ENCODE measurements at places on chromosomes 11 and 22. TPM values are rescaled to one million over a fixed set of nuclear protein-coding genes. Genes with fewer than 3 reads are reported as not detected.

Gene STK33
- 3.6 TPM for total RNA-seq

Gene KDM4D
- total RNA-seq = 1.5 TPM

GRCh38 chr11:77525455-77526091 lies 51.7 kb upstream of the PAK1 start:
- H3K27ac ChIP-seq = no peak overlapping the region
- DNase-seq = no peak
- no peaks in the 10 kb centered on the region for H3K27me3 ChIP-seq
- H3K36me3 ChIP-seq = no peaks in the 10 kb centered on the region
- H3K4me1 ChIP-seq = no peaks in the 10 kb centered on the region
- no peak overlapping the region for H3K4me3 ChIP-seq

GRCh38 chr22:26364066-26365015 lies 64.7 kb upstream of the ASPHD2 start:
- H3K27ac ChIP-seq = no peak overlapping the region
- no peak for DNase-seq

DNA sequence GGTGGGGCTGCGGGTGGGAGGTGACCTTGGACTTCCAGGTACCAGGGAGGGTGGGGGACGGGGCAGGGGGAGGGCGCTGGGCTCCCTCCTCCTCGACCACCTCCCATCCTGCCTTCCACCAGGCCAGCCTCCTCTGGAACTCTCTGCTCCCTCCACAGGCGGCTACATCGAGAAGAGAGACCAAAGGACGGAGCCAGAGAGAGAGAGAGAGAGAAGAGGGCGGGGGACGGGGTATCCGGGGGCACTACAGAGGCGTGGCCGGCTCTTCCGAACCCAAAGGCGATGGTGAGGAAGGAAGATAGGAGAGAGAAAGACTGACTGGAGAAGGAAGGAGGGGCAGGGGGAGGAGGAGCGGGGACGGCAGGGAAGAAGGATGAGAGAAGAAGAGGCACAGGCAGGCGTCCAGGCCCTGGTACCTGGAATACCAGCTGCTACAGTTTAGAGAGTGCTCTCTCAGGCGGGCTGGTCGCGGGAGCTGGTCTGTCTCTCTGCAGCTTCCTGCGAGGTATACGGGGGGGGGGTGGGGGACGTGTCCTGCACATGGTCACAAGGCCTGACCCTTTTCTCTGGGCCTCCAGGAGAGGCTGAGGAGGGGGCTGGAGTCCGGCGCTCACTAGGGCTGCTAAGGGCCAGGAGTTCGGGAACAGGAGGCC lies 38.0 kb downstream of the IGSF9B start:
- no peak overlapping the region for H3K4me3 ChIP-seq
- H3K27ac ChIP-seq = no peak overlapping the region
- H3K36me3 ChIP-seq = no peaks in the 10 kb centered on the region
- no peak for DNase-seq
- H3K27me3 ChIP-seq = no peaks in the 10 kb centered on the region

GRCh38 chr22:40911772-40912171 lies 39.4 kb upstream of the RBX1 start:
- H3K4me3 ChIP-seq = no peak overlapping the region
- H3K27ac ChIP-seq = no peak overlapping the region
- H3K36me3 ChIP-seq = no peaks in the 10 kb centered on the region
- H3K4me1 ChIP-seq = no peaks in the 10 kb centered on the region
- DNase-seq = no peak
- no peaks in the 10 kb centered on the region for H3K27me3 ChIP-seq

- no peaks in the 10 kb centered on the region for H3K36me3 ChIP-seq
- H3K4me3 ChIP-seq = no peak overlapping the region
- DNase-seq = no peak
- H3K27me3 ChIP-seq = no peaks in the 10 kb centered on the region
- no peaks in the 10 kb centered on the region for H3K4me1 ChIP-seq
These were observed 407.8 kb downstream of the ETS1 start for GRCh38 chr11:128179512-128179911.

Data from tibial nerve (tissue), 4 donors.